ENCODE measurements at places on chromosomes 11 and 22.

DNA sequence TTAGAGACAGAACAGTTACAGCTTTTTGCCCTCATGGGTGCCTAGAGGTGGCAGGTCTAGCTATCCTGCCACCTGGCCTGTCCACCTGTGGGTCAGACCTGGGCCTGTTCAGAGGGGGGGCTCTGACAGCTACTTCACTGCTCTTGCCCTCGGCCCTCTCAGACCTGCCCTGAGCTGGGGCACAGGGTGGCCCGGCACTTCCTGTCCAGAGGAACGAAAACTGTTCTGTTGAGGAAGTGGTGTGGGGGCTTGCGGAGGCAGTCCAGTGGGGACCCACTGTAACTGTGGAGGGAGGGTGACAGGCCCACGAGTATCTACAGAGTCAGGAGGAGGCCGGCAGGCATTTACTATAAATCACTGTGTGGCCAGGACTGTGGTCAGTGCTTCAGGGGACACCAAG, 16.2 kb downstream of the TESMIN start:
- DNase-seq = no peak

- DNase-seq = peak; percentile 35
Measured at GRCh38 chr11:122850076-122850631, 11.9 kb downstream of the CRTAM start.

- DNase-seq = no peak
Measured at GRCh38 chr22:37906364-37907008, 389 bp downstream of the MICALL1 start.

GRCh38 chr11:78049348-78049747, 14.3 kb upstream of the THRSP start:
- DNase-seq = no peak

- DNase-seq = no peak
Measured at GRCh38 chr11:8899119-8899753, 11.8 kb upstream of the AKIP1 start.

DNA sequence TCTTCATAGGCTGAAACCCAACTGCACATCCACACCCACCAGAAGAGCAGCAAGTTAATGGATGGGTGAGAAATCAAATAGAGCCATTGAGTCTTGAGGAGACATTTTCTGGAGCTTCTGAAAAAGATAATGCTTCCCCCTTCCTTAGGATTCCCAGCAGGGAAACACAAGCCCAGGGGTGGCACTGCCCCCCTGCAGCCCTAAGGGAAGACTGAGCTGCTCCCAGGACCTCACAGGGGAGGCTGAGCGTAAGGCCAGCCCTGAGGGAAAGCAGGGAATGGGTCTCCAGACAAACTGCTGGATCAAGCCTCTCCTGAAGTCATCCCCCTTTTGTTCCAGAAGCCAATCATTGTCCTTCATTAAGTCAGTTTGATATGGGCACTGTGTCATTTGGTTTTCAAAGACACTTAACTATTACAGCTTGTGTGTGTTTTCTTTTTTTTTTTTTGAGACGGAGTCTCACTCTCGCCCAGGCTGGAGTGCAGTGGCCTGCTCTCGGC, 15.1 kb downstream of the LTO1 start:
- DNase-seq = no peak

DNA sequence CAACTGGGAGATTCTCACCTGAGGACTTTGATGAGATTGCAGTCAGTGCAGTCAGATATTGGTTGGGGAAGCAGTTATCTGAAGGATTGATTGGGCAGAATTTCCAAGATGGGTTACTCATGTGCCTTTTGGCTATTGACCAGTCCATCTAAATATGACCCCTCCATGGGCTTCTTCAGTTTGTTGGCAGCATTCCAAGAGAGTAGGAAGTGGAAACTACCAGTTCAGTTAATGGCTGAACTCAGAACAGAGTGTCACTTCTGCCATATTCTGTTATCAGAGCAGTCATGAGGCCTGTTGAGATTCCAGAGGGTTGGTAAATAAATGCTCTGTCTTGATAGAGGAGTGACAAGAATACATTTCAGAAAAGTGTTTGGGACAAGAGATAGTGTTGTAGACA, 71.0 kb downstream of the CYP2R1 start:
- no peak for DNase-seq

- no peak for DNase-seq
Measured at GRCh38 chr11:73372375-73372993, 3.7 kb upstream of the RELT start.

GRCh38 chr11:111765320-111765983, 737 bp downstream of the PPP2R1B start:
- DNase-seq = no peak

DNA sequence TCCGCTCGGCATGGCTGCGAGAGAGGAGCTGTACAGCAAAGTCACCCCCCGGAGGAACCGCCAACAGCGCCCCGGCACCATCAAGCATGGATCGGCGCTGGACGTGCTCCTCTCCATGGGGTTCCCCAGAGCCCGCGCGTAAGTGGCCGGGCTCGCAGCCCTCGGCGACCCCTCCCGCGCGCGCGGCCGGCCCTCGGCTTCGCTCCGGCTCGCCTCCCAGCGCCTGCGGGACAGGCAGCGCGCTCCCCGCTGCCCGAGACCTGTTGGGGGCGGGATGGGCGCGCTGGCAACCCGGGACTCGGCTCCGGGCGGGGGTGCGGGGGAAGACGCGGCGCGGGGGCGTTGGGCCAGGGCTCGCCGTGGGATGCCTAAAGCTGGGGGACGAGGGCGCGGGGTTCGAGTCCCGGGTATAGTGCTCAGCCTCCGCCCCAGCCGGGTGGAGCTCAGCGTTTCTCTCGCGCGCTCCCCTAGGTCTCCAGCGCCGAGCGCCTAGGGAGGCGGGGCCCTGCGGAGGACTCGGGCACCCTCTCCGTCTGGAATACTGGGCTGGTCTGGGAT, 630 bp downstream of the UBASH3B start:
- no peak for DNase-seq

GRCh38 chr11:12687216-12687623, 13.0 kb downstream of the TEAD1 start:
- no peak for DNase-seq

DNA sequence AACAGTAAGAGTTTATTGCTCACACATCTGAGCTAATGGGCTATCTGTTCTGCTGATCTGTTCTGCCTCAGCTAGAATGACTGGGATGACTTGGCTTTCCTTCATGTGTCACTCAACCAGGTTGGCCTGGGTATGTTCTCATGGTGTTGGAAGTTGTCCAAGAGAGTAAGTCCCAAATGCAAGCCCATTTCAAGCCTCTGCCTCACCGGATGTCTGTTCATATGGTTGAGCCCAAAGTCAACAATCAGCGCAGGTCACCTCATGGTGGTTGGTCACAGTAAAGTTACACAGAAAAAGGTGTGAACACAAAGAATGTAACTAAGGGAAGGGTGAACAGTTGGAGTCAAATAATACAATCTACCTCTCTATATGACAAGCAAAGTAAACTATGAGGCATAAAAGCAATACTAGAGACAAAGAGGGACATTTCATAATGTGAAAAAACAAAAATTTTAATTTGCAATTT, 1.9 kb downstream of the GDPD4 start:
- DNase-seq = no peak

DNA sequence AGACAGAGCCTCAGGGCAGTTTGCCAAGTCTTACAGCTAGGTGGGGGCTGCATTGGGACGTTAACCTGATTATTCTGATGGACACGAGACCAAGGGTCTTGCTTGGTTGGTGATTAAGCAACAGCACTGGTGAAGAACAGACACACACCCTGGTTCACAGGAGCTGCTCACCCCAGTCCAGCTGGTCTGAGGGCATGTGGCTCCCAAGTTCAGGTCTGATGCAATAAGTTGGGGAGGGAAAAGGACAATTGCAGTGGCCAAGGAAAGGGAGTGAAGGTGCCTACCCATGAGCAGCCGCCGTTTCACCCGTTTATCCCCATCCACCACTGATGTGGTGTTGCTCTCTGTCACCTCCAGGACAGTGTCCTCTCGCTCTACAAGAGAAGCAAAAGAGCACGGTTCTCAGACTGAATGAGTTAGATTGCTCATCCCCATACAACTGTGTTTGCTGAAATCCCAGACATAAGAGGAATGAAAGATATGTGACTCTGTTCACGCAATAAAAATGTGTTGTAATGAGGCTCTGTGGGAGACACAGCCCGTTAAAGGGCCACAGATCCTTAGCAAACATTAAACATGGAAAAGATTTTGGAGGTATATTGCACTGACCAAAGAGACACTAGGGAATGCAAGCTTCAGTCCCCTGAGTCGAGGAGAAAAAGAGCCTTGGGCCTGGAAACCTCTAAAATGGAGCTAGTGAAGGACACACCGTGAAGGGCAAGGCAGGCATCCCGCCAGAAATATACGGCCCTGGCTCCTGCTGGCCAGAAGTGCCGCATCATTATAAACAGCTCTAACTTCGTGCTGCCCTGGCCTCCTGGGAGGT, 25.6 kb downstream of the SCUBE2 start:
- no peak for DNase-seq

- no peak for DNase-seq
Measured at GRCh38 chr11:119614222-119615002, 114.6 kb downstream of the NECTIN1 start.

DNA sequence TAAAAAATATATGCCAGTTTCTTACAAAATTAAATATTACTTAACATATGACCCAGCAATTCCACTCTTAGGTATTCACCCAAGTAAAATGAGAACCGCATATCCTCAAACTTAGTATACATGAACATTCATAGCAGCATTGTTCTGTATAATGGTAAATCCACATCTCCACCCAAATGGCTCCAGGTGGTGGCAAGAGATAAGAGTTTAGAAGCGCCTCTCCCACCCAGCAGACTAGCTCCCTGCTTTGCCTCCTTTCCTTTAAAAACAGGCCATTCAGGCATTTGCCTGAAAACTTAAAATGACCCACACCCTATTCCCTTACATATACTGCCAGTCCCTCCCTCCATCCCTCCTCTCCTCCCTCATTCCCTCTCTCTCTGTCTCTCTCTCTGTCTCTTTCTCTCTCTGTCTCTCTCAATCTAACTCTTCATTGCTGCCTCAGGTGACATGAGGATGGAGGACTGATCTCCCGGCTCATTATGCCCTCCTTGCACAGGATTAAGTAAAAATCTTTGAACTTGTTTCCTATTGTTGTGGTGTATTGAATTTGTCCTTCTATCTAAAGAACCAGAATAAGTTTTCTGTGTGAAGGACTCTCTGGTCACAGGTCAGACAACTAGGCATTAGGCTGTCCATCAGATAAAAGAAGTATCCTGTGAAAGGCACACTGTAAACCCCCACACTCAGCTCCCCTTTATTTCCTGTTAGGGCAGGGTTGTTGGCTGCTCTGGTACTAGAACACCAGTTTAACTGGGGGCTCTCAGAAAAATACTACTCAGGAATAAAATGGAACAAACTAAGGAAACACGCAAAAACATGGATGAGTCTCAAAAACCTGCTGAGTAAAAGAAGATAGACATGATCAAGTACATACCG, 48.3 kb downstream of the RRP8 start:
- no peak for DNase-seq

GRCh38 chr22:33035272-33035863, 22.8 kb downstream of the SYN3 start:
- no peak for DNase-seq

DNA sequence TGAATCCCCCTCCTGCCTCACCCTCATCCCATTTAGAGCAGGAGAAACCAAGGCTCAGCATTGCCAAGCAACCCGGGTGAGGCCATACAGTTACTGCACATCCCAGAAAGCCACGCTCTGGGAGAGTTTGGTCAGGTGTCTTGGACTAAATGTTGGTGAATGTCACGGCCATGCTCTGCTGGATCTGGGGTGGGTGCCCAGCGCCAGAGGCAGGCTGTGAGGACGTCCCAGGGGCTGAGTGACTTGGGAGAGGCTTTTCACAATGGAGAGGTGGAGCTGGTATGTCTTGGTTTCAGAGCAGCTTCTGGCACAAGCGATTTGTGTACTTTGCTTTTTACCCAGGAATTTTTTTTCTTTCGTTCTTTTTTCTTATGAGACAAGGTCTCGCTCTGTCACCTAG, 6.6 kb downstream of the SERHL2 start:
- no peak for DNase-seq

DNA sequence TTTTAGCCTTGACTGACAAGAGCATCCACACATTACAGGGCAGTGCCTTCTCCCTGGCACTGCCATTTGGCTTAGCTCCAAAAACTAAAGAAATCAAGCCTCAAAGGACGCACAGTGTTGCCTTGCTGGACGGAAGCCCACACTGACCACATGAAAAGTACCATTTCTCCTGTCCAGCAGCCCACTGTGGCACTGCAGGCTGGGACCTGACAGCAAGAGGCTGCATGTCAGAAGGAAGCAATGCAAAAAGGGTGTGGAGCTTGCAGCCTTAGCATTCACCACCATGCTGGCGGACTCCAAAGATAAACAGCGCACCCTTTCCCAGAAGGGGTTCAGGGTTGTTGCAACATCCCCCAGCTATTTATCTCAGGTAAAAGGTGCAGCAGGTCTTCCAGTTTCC, 109.3 kb upstream of the BMAL1 start:
- no peak for DNase-seq

DNA sequence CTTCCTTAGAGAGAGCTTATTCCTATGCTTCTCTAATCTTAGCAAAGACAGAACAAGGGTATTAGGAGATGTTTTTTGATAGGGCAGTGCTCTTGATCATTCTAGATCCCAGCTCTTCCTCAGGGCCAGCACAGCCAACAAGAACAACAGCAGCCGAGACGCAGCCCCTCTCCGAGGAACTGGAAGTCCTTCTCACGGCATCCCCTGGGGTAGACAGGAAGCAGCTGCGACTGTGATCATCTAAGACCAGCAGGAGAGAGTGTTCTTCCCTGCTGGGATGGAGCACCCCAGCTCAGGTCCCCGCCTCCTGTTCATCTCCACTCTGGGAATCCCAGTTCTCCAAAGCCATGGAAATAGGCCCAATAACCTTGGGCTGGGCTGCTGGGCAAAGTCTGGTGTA, 29.6 kb downstream of the IRAG1 start:
- no peak for DNase-seq

DNA sequence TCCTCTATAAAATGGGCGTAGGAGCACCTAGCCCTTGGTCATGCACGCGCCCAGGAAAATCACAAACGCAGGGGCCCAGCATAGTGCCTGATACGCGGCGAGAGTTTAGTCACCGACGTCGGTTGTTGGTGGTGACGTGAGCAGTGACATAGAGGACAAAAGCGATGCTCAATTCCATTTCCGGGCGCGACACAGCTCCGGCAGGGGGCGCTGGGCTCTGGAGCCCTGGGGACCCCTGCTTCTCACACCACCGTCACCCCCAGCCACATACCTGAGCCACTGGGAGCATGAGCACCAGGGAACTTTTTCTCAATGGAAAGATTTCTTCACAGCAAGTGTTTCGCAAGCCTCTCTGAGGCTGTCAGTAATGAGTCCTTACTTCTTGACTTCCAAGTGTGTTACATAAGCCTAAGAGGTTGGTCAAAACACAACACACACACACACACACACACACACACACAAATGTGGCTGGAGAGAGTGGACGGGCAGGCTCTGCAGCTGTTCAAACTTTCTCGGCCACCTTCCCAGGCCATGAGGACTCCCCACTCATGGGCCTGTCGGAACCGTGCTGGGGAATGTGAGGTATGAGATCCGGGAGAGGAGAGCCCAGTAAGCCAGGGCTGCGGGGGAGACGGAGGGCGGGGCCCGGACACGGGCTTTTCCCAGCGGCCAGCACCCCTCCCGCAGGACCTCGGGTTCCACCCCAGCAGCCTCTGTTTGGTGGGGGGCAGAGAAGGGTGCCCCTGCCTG, 36.9 kb upstream of the LINC01488 start:
- DNase-seq = peak; percentile 82

Measured in skeletal muscle cell (primary cell).